ENCODE measurements at places on chromosomes 13 and 19.
A peak's percentile ranks its signal among the peaks of the same experiment; 100 is the strongest.

DNA sequence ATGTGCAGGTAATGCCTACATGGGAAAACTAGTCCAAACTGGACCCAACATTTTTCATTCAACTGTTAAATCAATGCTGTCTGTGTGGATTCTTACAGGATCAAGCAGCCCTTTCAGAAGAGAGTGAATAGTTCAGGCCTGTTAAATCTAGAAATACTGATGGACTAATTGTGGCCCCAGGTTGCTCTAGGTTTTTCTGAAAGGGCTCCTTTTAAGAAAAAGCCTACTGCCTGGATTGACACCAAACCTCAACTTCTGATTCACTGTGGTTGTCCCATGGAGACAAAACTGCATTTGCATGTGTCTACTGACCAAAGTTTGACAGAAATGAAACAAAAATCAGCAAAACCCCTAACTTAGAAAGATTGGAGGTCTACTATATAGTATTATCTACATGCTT is 437.0 kb downstream of the KLF12 start:
- no peak for DNase-seq

- no peak for DNase-seq
These were observed 14.6 kb downstream of the FRY start for GRCh38 chr13:32045982-32046785.

- no peak for DNase-seq
These were observed 9.4 kb downstream of the POLRMT start for GRCh38 chr19:623974-624373.

DNA sequence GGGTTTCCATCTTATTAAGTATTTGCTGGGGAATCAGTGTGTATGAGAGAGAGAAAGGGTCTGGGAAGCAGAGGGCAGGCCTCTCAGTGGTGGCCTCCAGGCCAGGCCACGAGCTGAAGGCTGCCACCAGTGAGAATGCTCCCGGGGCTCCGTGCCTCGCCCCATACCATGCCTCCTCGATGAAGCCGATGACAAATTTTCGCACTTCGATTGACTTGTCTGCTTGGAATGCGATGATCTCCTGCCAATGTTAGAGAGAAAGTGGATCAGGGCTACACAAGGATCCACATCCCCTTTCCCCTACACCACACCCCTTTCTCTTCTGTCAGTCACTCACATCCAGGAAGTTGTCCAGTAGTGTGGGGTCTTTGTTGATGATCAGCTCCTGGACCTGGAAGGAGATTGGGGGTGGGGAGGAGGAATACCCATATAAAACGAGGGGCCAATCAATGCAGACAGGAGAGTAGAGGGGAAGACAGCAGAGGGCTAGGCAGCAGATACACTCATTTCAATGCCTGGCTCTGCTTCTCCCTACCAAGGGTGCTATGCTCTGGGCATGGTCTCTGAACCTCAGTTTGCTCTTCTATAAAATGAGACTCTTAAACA is 10.7 kb downstream of the SYMPK start:
- no peak for DNase-seq

DNA sequence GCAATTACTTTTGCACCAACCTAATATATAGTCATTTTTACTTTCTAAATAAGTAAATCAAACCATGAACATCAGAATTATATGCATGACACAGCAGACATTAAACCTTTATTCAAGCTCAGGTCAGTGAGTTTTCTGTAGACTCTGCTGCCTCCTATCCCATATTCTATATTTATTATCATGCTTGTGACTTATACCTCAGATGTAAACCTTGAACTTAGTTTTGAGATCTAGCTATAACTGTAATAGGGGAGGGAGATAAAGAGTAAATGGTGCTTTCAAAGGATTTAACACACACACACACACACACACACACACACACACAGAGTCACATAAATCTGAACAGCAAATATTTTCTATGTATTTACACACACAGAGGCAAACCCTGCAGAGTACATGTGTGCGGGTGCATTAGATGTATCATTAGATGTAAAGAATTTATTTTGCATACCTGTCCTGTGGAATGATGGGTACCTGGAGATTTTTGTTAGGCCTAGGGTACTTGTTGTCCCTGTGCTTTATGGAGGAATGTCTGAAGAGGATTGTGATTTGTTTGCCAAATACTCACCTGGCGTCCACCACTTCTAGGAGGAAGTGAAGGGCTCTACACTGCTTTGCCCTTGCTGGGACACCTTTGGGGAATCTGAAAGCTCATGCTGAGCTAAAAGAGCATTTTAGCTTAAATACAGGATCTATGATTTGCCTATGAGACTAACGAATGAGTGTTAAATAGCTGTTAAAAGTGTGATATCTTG is 521.9 kb downstream of the KLF5 start:
- DNase-seq = no peak

DNA sequence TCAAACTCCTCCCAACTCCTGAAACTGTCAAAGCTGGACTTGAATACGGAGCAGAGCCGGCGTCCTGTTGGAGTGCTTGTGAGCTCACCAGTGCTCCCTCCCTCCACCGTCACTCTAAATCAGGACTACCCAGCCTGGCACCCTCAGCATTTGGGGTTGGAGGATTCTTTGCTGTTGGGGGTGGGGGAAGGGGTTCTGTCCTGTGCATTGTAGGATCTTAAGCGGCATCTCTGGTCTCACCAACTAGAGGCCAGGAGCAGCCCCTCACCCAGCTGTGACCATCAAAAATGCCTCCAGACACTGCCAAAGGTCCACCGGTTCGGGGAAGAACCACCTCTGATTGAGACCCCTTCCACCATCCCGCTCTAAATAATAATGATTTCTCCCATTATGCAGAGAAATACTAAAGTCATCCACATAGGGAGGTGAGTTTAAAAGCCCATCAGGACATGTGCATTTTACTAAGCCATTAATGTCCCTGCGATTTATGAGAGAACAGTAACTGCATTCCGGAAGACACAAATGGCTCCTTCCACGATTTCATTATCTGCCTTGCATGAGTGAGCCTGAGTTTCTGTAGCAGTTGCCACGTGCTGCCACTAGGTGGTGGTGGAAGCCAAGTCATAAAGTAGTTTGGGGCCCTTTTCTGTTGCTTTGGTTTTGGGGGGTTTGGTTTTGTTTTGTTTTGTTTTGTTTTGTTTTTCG is 16.1 kb upstream of the USP29 start:
- peak; percentile 56 for DNase-seq

DNA sequence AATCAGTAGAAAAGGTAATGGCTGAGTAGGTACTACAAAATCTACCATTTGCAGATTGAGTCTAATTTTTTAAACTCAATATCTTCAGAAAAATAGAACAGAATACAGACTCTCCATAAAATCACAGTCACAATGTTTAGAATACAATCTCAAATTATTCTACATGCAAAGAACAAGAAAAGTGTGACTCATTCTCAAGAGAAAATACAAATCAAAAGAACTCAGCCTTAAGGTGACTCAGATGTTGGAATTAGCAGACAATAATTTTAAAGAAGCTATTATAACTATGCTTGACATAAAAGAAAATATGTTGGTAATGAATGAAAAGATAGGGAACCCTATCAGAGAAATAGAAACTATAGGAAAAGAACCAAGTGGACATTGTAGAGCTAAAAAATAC is 78.9 kb downstream of the RXFP2 start:
- DNase-seq = no peak

GRCh38 chr19:51094696-51095279 is 12.1 kb upstream of the KLK14 start:
- DNase-seq = peak; percentile 51

DNA sequence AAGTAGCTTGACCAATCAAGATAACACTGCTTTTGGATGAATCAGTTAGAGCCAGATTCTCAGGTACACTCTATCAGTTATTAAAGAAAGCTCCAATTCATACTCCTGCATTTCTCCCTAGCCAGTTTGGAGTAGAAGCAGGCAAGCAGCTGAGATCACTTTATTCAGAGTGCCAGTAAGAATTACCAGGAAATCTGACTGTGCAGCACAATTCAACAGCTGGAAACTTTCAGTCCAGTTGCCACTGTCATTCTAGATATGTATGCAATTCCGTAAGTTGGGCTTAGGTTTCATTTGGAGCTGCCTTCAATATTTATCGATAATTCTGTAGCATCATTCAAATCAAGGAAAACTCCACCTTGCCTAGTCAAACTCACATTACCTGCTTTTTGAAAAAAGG is 2625.6 kb upstream of the PCDH20 start:
- no peak for DNase-seq

GRCh38 chr19:34688592-34688991 is 11.1 kb downstream of the ZNF302 start:
- no peak for DNase-seq

GRCh38 chr19:35043906-35044305 is 2.4 kb downstream of the HPN start:
- DNase-seq = no peak

GRCh38 chr13:74306496-74306895 is 172.3 kb upstream of the KLF12 start:
- no peak for DNase-seq

- DNase-seq = no peak
These were observed 559 bp upstream of the SSBP4 start for GRCh38 chr19:18418483-18419194.

GRCh38 chr13:113658836-113659235 is 838 bp upstream of the ATP4B start:
- DNase-seq = peak; percentile 19

DNA sequence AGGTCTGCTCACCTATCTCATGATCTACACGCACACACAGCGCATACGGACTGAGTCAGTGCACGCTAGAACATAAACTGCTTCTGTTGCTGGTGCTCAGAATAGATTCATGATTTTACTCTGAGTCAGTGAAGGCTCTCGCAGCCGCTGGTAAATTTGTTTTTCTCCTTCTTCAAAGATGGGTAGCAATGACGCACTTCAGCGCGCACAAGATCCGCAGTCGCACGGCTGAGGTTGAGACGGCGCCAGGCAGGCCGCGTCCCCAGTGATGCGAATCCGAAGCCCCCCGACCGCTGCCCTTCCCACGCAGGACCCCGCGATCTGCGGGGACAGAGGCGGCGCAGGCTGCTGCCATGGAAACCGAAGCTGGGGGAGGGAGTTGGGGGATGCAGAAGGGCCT is 103.7 kb upstream of the USP29 start:
- DNase-seq = no peak

GRCh38 chr19:29326351-29326750 is 113.4 kb upstream of the UQCRFS1 start:
- no peak for DNase-seq

DNA sequence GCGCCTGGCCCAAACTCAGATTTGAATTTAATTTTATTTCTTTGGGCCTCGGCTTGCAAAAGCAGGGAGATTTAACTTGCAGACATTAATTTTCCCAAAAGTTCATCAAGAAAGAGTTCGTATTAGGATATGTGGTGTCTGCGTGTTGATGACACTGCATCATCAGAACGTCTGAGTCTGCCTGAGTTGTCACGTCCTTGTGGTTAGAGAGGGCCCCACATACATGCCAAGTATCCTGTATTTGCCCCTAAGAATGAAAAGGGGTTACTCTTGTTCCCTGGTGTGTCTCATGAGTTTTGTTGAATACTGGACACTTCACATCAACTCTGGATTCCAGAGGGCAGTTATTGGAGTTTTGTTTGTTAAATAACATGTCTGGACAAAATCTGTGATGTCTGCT is 5.6 kb upstream of the TEX29 start:
- DNase-seq = no peak

- DNase-seq = no peak
These were observed 9.2 kb upstream of the ZSCAN22 start for GRCh38 chr19:58317476-58318072.

DNA sequence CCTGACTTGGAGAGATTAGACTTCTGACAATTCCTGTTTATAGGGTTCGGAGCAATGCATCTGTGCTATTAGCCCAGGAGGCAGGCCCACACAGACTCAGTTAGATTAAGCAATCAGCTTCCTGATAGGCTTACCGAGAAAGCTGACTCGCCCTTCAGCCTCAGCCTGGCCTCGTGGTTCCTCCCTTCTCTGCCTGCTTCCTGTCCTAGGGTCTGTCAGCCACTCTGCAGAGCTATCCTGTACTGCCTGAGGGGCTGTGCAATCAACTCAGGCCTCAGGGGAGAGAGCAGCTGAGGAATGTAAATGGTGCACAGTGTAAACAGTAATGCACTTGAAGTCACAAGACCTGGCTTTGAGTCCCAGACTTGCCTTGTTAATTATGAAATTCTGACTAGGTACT is 30.7 kb downstream of the HTR2A start:
- DNase-seq = no peak

DNA sequence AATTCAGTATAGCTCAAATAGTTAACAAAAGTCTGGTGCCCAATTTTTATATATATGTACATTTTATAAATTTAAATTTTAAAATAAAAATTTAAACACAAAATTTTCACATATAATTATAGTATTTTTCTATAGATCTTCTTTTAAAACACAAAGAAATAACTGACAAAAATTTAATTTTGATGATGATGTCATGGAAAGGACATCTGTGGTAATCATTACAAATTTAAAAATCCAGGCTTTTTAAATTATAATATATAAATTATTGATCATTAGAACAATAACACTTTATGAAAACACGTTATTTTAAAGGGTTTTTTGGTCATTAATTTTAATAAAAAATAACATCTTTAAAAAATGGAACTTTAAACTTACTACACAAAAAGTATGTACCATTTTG is 381.1 kb downstream of the DACH1 start:
- DNase-seq = no peak

- no peak for DNase-seq
These were observed 3.0 kb upstream of the RAB20 start for GRCh38 chr13:110564472-110564985.

- no peak for DNase-seq
These were observed 62.3 kb downstream of the KCNC3 start for GRCh38 chr19:50266896-50267295.

GRCh38 chr13:111021270-111021669 is 93.8 kb upstream of the ARHGEF7 start:
- DNase-seq = no peak

DNA sequence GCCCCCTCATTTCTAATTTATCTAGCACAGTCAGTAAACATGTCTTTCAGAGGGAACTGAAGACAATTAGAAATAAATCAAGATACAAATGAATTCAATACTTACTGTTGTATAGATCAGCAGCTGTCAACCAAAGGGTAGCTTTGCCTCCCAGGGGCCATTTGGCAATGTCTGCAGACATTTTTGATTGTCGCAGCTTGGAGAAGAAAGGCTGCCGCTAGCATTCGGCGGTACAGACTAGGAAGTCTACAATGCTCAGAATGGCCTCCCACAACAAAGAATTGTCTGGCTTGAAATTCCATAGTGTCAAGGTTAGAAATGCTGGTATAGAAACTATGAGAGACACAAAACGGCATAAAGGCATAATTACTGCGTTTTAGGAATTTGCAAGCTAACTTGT is 91.6 kb downstream of the RGCC start:
- no peak for DNase-seq

- no peak for DNase-seq
These were observed 19.2 kb upstream of the ZNF175 start for GRCh38 chr19:51551673-51552432.

DNA sequence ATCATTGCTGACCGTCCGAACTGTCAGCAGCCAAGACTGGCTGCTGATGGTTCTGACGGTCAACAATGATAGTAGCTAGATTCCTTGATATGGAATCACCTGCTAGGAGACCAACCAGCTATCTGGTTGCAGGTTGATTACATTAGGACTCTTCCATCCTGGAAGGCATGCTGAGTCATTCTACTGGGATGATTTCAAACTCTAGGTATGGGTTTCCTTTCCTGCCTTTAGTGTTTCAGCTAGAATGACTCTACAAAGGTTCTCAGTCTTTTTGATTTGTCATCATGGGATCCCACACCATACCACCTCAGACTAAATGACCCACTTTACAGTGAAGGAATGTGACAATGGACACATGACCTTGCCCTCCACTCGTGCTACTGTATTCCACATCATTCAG is 138.1 kb upstream of the KL start:
- DNase-seq = no peak
